ENCODE measurements at places on chromosomes 2 and 18.

GRCh38 chr2:168212167-168212566 lies 35.2 kb downstream of the STK39 start:
- no peak for DNase-seq

DNA sequence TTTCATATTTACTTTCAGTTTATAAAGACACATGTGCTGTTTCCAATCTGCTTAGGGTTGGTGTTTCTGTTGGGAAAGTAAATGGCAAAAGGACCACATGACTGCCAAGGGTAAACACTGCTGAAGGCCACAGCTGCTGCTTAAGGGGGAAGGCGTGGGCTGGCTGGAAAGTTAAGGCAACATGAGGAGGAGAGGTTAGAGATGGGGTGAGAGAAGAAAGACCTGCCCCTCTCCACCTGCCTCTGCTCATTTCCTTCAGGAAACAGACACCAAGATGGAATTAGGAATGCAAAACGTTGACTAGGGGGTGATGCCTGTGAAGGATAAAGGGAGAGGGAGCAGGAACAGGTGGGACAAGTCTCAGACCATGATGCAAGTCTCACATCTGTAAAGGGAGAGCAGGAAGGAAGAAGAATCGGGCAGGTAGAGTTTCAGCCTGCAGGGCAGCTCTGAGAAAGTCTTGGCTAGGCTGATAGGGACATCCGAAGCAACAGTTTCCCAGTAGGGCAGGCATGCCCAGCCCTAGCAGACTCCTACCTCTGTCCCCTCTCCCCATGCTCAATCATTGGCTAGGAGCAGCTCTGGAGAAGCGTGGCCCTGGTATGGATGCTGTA lies 86.0 kb downstream of the CDC42EP3 start:
- no peak for DNase-seq

- DNase-seq = no peak
Measured at GRCh38 chr2:189698020-189698887, 23.8 kb downstream of the ANKAR start.

- no peak for DNase-seq
Measured at GRCh38 chr2:11738589-11739436, 7.6 kb upstream of the LPIN1 start.

DNA sequence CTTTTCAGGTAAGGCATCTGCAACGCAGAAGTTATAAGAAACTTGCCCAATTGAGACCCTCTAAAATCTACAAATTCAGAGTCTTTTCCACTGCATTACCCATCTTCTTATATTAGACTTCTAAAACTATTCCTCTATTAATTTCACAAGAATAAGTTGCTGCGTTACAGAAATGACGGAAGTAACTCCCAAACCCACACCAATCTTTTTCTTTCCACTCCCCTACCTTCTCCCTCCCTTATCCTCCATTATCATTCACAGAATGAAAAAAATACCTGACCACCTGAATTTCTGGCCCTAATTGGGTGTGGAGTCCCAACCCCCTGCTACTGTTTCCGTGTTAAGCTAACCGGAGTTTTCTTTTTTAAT lies 689 bp downstream of the RPRD1A start:
- DNase-seq = no peak

DNA sequence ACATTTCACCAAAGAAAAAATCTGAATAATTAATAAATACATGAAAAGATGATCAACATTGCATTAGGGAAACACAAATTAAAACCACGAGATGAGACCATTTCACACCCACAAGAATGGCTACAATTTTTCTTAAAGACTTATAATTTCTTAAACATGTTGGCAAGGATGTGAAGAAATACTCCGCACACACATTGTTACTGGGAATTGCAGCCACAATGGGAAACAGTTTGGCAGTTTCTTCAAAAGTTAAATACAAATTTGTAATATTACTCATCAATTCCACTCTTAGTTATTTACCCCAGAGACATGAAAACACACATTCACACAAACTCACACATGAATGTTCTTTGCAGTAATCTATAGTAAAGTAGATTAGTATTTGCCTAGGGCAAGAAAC lies 363.3 kb upstream of the SMIM21 start:
- DNase-seq = no peak

GRCh38 chr2:20672201-20672951 lies 5.4 kb downstream of the GDF7 start:
- no peak for DNase-seq

GRCh38 chr2:65355186-65355831 lies 77.1 kb downstream of the SPRED2 start:
- no peak for DNase-seq

- DNase-seq = no peak
Measured at GRCh38 chr18:13486284-13486683, 240.1 kb downstream of the FAM210A start.

DNA sequence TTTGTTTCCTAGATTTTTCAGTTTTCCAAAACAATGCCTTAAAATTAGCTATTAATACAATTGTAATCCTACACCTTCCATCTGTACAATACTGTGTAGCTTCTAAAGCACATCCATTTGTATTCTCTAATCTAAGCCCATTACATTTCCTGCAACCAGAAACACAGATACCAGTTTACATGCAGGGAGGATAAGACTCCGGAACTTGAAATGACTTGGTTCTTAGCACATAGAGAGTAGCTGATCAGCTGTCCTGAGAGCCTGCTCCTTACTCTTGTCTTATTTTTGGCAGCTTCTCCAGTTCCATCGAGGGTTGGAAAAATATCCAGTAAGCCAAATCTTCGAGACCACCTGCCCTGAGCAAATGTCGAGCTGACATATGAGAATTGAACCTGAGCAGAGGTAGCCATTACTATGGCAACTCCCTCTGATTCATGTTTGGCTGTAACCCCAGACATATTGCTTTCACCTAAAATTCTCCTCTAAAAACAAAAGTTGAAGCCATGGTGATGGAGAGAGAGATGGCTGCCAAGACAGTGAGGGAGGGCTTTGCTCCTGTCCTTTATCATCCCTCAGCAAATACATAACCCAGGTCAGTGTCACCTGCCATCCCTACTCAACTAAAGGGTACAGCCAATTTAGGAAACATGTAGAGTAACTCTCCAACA lies 542.8 kb downstream of the IRS1 start:
- no peak for DNase-seq

GRCh38 chr2:42752816-42753813 lies 10.8 kb downstream of the OXER1 start:
- DNase-seq = no peak

- no peak for DNase-seq
Measured at GRCh38 chr2:225274751-225275150, 124.8 kb upstream of the NYAP2 start.
